ENCODE measurements at places on chromosomes 1 and 21. TPM values are rescaled to one million over a fixed set of nuclear protein-coding genes. Genes with fewer than 3 reads are reported as not detected.

VHLL gene
- total RNA-seq = not detected

OR6K6 gene
- not detected for total RNA-seq

NBPF6 gene
- total RNA-seq = not detected

MEX3A gene
- total RNA-seq = 2.0 TPM

ASCL5 gene
- not detected for total RNA-seq

LAMB3 gene
- total RNA-seq = 42.8 TPM

TAF5L gene
- total RNA-seq = 14.4 TPM

PTPN14 gene
- 55.0 TPM for total RNA-seq

C1orf94 gene
- not detected for total RNA-seq

TCHH gene
- not detected for total RNA-seq

CD52 gene
- total RNA-seq = not detected

HLX gene
- total RNA-seq = 2.6 TPM

ADORA1 gene
- 2.0 TPM for total RNA-seq

SH2D1B gene
- not detected for total RNA-seq

S100A5 gene
- total RNA-seq = not detected
